Stimulated activated CD8-positive, alpha-beta memory T cell treated with anti-CD3 and anti-CD28 coated beads, Interleukin-4, amount 100 ng/mL, for 48 hours (primary cell): ENCODE measurements at places on chromosomes 3 and 15.
A peak's percentile ranks its signal among the peaks of the same experiment; 100 is the strongest.

DNA sequence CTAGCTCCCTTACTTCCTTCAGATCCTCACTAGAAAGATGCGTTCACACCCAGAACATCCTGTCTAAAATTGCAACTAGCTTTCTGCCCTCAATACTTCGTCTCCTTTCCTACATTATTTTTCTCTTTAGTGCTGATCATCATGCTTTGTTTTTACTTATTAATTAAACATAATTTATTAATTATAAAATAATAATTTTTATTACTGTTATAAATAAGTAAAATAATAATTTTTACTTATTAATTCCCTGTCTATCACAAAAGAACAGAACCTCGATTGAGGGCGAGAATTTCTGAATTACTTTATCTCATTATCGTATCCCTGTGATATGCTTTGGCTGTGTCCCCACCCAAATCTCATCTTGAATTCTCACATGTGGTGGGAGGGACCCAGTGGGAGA lies 41.3 kb downstream of the GOLIM4 start:
- DNase-seq: no peak

GRCh38 chr3:117903226-117903625 lies 1131.4 kb downstream of the IGSF11 start:
- no peak for DNase-seq

DNA sequence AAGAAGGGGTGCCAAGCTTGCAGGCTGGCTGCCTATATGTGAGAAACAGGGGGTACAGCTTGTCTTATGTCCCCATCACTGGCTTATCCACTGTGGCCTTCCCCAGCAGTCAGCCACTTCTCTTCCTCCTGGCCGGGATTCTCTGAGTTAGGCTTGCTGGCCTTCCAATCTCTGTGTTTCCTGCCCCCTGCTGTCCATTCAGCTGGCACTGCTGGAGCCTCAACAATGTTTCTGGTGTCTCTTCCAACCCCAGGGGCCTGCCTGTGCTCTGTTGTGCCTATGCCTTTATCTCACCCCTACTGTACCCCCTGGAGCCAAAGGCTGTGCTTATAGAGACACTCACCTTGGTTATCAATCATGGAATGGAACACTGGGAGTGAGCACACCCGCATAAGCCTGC lies 36.5 kb downstream of the ANAPC13 start:
- no peak for DNase-seq

DNA sequence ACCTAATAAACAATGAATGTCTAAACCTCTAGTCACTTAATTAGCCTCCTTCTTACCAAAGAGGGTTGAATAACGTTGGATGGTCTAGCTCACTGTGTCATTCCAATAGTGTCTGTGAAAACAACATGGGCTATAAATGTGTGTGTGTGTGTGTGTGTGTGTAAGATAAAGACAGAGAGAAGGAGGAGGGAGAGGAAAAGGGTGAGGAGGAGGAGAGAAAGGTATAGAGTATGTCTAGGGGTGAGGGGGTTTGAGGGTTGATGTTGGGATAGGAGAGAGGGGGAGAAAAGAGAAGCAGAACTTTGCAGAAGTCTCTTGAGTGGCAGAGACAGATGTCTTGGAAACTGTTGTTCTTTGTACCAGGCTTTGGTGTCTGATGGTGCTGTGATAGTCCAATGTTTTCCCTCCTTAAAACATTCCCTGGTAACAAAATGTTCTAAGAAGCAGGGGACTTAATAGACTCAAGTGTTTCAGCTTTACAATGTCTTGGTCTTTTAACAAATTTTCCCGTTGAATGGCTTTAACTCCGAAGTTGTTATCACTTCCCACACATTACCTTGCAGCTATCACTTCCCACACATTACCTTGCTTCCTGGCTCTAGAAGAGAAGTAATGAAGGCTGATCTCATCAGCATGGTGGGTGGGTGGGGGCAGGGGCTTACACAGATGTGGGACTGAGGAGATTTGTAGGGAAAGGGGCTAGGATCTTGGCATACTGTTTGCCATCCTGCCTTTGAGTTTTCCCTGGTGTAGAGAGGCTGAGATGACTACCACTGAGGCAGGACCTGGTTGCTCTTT lies 57.8 kb upstream of the ETV5 start:
- no peak for DNase-seq

GRCh38 chr15:100311833-100312476 lies 29.8 kb downstream of the ADAMTS17 start:
- no peak for DNase-seq

DNA sequence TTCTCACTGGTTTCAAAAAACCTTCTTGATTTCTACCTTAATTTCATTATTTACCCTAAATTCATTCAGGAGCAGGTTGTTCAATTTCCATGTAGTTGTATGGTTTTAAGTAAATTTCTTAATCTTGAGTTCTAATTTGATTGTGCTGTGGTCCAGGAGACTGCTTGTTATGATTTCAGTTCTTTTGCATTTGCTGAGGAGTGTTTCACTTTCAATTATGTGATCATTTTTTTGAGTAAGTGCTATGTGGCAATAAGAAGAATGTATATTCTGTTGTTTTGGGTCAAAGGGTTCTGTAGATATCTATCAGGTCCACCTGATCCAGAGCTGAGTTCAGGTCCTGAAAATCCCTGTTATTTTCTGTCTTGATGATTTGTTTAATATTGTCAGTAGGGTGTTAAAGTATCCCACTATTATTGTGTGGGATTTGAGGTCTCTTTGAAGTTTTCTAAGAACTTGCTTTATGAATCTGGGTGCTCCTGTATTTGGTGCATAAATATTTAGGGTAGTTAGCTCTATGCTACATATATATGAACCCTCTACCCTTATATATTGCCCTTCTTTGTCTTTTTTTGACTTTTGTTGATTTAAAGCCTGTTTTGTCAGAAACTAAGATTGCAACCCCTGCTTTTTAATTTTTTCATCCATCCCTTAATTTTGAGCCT lies 158.4 kb upstream of the TPRG1 start:
- no peak for DNase-seq

- no peak for DNase-seq
These were observed 49.2 kb downstream of the LSM3 start for GRCh38 chr3:14227856-14228255.

DNA sequence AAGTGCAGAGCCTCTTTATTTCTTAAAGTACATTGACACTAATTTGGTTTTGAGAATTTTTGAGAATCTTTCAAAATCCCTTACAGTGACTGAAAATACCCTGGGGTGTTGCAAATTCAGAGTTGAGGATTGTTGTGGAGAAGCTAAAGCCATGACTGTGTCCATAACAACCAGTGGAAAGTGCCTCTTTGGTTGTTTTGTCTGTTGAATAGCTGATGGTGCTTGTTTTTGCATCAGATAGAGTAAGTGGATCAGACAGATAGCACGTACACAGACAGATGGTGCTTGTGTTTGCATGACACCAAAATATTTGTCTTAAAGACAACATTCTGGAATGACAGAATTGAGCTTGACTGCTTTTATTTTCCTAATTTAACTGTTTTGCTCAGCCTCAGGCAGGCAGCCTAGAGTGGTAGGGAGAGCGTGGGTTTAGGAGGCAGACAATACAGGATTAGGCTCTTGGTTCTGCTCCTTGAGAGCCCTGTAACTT lies 265.0 kb downstream of the IL20RB start:
- no peak for DNase-seq

DNA sequence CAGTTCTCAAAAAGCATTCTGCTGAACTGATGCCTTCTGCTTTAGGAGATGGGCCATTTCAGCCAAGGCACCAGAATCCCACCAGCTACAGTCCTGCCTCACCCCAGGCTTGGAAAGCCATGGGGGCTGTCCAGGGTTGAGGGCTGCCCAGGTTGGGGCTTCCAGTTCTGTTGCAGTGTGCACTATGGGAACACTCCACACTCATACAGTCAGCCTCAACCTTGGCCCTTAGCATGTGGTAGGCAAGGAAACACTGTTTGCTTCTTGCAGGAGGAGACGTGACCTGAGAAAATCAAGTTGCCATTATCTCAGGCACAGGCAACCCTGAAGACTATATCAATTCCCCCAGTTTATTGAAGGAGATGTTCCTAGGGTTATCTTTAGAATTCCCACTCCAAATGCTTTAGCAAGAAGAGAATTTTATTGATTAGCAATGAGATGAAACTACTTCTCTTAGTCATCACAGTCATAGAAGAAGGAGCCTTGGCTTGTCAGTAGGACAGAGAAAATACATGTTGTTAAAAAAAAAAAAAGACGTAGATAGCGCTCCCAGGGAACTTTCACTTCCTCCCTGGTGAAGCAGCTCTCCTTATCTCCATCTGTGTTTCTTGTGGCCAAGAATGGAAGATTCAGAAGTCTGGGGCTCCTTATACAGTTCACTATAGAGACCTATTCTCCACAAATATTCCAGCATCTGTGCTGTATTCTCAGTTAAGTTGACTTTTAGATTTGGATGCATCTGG lies 38.3 kb upstream of the IL12A start:
- DNase-seq: no peak

DNA sequence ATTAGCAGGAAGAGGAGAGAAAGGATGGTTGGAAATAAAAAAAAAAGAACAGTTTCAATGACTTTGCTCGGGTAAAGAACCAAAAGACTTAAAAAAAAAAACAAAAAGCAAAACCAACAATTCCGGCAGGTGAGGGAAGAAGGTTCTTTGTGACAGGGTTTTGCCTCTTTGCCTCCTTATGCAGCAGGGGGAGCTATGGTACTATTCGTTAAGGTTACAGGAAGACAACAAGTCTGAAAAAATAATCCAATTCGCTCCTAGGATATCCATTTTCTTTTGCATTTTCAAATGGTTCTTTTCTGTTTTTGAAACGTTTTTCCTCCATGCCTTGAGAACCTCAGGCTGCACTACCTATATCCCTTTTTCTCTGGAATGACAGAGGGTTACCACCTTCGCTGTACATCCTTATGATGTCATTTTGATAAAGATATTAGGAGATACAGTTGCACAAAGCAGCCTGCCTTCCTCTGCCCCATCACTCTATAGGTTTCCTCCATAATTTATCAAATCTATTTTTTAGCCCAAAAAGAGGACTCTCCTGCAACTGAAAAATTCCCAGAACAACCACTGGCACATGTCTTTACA lies 55.0 kb downstream of the CFAP20DC start:
- DNase-seq: peak; percentile 32

DNA sequence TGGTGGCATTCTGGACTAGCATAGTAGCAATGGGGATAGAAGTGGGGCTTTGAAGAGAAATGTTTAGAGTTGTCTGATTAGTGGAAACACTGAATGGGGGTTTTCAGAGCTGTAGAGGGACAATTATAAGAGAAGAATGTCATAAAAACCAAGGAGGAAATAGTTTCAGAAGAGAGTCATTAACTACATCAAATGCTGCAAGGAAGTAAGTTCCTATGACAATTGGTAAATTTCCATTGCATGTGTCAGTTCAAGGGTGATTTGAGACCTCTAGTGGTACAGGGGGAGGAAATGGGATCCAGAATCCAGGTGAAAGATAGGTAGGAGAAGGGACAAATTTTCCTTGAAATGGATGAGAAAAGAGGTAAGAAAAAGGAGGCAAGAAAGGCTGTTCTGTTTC lies 68.3 kb upstream of the TBC1D5 start:
- no peak for DNase-seq

- DNase-seq: no peak
These were observed 18.0 kb downstream of the NRG4 start for GRCh38 chr15:75994220-75994619.

DNA sequence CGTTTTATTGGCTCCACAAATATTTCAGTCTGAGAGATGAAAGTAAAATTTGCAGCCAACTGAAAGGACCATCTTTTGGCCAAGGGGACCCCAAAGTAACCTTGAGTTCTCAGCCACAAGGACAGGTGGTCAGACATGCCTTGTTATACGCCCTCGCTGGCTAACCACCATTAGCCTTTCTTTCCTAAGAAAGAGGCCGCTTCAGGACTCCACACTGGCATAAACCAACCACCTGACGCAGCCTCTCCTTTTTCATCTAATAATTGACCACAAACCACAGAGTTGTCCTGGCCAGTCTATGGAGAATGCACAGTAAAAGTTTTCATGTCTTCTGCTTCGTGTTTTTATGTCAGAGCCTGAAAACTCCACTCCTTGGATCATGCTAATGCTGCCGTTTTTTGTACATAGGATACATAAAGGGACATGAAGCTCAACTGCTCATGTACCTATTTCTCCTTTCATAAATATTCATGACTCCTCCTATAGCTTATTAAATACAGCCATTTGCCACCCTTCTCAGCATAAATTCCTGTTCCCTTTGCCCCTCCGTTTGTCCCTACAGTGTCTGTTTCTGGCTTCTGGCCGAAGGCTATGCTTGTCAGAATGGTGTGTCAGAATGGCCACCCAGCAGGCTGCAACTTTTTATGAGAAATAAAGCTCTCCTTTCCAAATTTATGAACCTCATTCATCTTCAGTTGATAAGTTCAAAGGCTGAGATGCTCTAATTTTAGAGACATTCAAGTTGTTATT lies 374.1 kb upstream of the RBMS3 start:
- DNase-seq: no peak

- DNase-seq: no peak
These were observed 367.7 kb downstream of the LSAMP start for GRCh38 chr3:116077557-116077956.

GRCh38 chr3:179769411-179770247 lies 116.8 kb downstream of the USP13 start:
- no peak for DNase-seq

DNA sequence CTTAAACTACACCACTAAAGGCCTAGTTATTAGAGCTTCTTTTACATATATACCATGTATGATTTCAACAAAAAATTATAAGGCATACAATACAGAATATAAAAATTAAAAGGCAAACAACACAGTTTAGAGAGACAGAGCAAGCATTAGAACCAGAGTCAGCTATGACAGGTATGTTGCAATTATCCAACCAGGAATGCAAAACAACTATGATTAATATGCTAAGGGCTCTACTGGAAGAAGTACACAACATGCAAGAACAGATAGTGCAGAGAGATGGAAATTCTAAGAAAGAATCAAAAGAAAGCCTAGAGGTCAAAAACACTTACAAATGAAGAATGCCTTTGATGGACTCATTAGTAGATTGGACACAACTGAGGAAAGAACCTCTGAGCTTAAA lies 39.6 kb downstream of the CCDC54 start:
- no peak for DNase-seq

DNA sequence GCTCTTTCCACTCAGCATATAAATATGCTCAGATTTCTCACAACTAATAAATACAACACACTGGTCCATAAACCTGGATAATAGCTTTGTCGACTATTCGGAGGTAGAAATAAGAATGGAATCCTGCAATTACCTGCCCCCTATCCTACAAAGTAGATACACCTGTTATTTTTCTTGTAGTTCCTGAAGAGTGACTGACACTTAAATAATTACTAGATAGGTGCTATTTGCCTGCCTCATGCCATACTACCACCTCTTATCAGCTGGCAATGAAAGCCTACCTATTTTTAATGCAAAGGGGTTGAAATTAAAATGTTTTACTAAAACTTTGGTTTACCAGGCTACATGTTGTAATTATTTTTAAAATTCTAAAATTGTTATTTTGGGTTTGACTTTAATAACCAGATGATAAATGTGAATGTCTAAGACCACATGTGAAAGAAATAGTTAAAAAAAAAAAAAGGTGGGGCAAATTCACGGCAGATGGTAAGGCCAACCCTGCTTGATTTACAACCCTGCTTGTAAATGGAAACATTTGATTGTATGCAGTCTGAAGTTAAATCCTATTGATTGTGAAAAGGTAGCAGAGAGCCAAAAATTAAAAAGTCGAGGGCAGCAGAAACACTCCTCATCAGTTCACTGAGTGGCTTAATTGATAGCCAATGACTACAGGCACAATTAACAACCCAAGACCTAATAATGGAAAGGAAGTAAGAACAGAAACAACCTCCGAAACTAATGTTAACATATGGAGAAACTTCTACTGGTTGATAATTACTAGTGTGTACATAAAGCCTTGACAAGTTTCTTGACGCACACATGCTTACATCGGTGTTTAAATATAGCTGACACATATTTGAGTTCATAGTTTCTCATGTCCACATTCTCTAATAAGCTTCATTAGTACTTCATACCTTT lies 8.9 kb downstream of the PEAK1 start:
- no peak for DNase-seq

GRCh38 chr3:173863551-173863950 lies 466.0 kb downstream of the NLGN1 start:
- DNase-seq: no peak
